Activated T-helper 1 cell treated with anti-CD3 and anti-CD28 coated beads, Interleukin-12 subunit alpha, Interleukin-12 subunit beta, Interleukin-2, Interleukin-4 antibody, amounts not matched to agents 30 ng/mL and 10 ng/mL and 1 ng/mL, durations not matched to agents 14 hours and 24 hours and 36 hours (primary cell): ENCODE measurements at places on chromosomes 3 and 15. TPM values are rescaled to one million over a fixed set of nuclear protein-coding genes. Genes with fewer than 3 reads are reported as not detected.

The KCNMB3 gene
- total RNA-seq = 0.10 and 0.47 TPM in 2 replicates

The SLC22A14 gene
- total RNA-seq = not detected in 2 replicates

The NR2E3 gene
- total RNA-seq = not detected in 2 replicates

The GP9 gene
- not detected in 2 replicates for total RNA-seq

The CCNDBP1 gene
- total RNA-seq = 57.7 and 60.2 TPM in 2 replicates

The HACD2 gene
- 31.5 TPM in 2 replicates for total RNA-seq

The RETNLB gene
- not detected in 2 replicates for total RNA-seq

The PLOD2 gene
- total RNA-seq = 1.4 and 2.0 TPM in 2 replicates

The PDIA5 gene
- 28.9 and 31.1 TPM in 2 replicates for total RNA-seq

The MUC20 gene
- total RNA-seq = 5.0 and 6.6 TPM in 2 replicates

The GRM7 gene
- total RNA-seq = not detected in 2 replicates

The SKOR1 gene
- total RNA-seq = 0.21 TPM in 1 of 2 replicates, not detected in the other

The CFAP161 gene
- total RNA-seq = not detected in 2 replicates

The CKMT1A gene
- total RNA-seq = 0.15 and 0.16 TPM in 2 replicates

The CASR gene
- not detected in 2 replicates for total RNA-seq

The NR1D2 gene
- 3.0 and 4.8 TPM in 2 replicates for total RNA-seq

The DUOXA2 gene
- not detected in 2 replicates for total RNA-seq

DNA sequence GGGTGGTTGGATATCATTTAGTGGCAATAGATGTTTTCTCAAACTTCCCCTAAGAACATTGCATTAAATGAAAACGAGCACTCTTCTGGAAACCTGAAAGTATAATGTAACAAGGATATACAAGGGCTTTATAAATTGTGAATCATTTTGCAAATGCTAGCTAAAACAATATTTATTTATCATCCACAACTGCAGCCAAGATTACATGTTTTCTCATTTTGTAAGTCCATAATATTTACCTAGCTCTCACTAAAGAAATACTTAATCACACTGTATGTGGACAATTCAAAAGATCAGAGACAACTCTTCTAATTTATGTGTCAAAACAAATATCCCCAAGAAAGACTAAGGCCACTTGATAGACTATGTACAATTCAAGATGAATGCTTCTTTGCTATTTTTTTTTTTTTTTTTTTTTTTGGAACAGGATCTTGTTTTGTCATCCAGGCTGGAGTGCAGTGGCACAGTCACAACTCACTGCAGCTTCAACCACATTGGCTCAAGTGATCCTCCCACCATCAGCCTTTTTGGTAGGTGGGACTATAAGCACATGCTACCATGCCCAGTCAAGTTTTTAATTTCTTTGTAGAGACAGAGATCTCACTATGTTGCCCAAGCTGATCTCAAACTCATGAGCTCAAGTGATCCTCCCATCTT, 427.7 kb upstream of the THBS1 start:
- no peaks in the 10 kb centered on the region for H3K4me1 ChIP-seq
- no peak overlapping the region for H3K27ac ChIP-seq
- DNase-seq = no peak
- H3K27me3 ChIP-seq = peaks cover 9% of the 10 kb centered on the region
- H3K36me3 ChIP-seq = no peaks in the 10 kb centered on the region
- H3K4me3 ChIP-seq = no peak overlapping the region

GRCh38 chr15:28094732-28095521, 4.2 kb downstream of the OCA2 start:
- peaks cover 27% of the 10 kb centered on the region for H3K4me1 ChIP-seq
- DNase-seq = no peak
- peaks cover 74% of the 10 kb centered on the region for H3K27me3 ChIP-seq
- peak overlapping the region; percentile 88 for H3K4me3 ChIP-seq
- peaks cover 1% of the 10 kb centered on the region for H3K36me3 ChIP-seq

- H3K4me1 ChIP-seq = no peaks in the 10 kb centered on the region
- H3K27me3 ChIP-seq = no peaks in the 10 kb centered on the region
- no peak for DNase-seq
- no peak overlapping the region for H3K4me3 ChIP-seq
- H3K27ac ChIP-seq = no peak overlapping the region
- no peaks in the 10 kb centered on the region for H3K36me3 ChIP-seq
Measured at GRCh38 chr15:62456011-62456920, 291.2 kb upstream of the C2CD4B start.

GRCh38 chr3:184317201-184317600, 2.8 kb downstream of the EIF4G1 start:
- no peak for DNase-seq
- no peaks in the 10 kb centered on the region for H3K27me3 ChIP-seq
- peaks cover 43% of the 10 kb centered on the region for H3K36me3 ChIP-seq
- peak overlapping the region; percentile 83 for H3K4me3 ChIP-seq

DNA sequence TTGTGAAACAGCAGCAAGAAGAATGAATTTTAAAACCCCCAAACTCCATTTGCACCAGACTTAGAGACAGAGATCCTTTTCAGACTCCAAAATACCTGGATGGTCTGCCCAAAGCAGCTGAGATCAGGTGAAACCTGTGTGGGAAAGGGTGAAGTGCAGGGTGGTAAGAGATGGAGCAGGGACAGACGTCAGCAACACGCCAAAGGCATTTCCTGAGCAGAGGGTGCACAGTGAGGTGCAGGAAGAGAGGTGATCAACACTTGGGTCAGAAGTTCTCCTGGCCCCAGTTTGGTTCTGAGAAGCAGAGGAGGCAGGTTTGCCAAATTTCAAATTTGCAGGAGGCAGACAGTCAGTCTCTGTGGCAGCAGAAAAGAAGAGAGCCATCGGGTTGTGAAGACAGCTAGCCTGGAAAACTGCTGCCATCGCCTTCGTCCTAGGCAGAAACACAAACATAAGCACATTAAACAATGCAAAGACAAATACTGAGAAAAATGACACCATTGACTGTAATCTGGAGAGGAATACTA, 9.8 kb downstream of the CCR4 start:
- H3K27ac ChIP-seq = peak overlapping the region; percentile 97
- H3K4me3 ChIP-seq = peak overlapping the region; percentile 34
- DNase-seq = no peak
- peaks cover 56% of the 10 kb centered on the region for H3K4me1 ChIP-seq

GRCh38 chr3:121126033-121126706, 218.2 kb downstream of the STXBP5L start:
- no peaks in the 10 kb centered on the region for H3K4me1 ChIP-seq
- no peaks in the 10 kb centered on the region for H3K36me3 ChIP-seq
- H3K27ac ChIP-seq = no peak overlapping the region
- H3K27me3 ChIP-seq = no peaks in the 10 kb centered on the region

DNA sequence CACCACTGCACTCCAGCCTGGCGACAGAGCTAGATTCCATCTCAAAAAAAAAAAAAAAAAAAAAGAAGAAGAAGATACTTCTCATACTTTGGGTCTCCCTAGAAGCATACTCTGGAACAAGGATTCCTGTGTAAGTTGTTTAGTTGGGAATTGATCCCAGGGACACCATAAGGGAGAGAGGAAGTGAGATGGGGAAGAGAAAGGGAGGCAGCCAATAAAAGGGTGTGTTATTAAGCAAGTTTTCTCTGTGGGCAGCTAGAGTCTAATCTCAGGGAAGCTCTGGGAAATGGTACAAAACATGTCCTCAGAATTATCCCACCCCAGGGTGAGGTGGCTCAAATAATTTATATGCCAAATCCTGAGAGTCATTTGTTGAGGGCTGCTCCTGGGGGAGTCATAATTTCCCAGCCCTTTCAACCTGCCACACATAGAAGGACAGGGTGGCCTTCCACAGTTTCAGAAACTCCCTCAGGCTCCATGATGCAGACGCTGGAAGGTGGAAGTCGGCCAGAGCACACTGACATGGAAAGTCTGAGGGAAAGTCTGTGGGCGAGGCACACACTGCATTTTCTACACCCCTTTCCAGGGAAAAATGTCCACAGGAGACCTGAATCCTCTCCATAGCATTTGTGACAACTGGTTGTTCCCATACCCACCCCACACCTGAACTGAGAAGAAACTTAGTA, 86.4 kb upstream of the SLC4A7 start:
- H3K36me3 ChIP-seq = no peaks in the 10 kb centered on the region
- no peaks in the 10 kb centered on the region for H3K27me3 ChIP-seq
- H3K27ac ChIP-seq = no peak overlapping the region
- H3K4me3 ChIP-seq = no peak overlapping the region
- H3K4me1 ChIP-seq = peaks cover 7% of the 10 kb centered on the region
- no peak for DNase-seq

GRCh38 chr3:122458992-122459391, 43.1 kb upstream of the WDR5B start:
- peaks cover 41% of the 10 kb centered on the region for H3K36me3 ChIP-seq
- H3K4me3 ChIP-seq = no peak overlapping the region
- H3K27me3 ChIP-seq = no peaks in the 10 kb centered on the region
- H3K4me1 ChIP-seq = no peaks in the 10 kb centered on the region
- no peak for DNase-seq

GRCh38 chr3:43970920-43971319, 270.8 kb upstream of the TOPAZ1 start:
- H3K27ac ChIP-seq = no peak overlapping the region
- no peak overlapping the region for H3K4me3 ChIP-seq
- DNase-seq = no peak
- peaks cover 5% of the 10 kb centered on the region for H3K27me3 ChIP-seq
- H3K36me3 ChIP-seq = no peaks in the 10 kb centered on the region
- peaks cover 5% of the 10 kb centered on the region for H3K4me1 ChIP-seq

GRCh38 chr3:71313844-71314243, 269.7 kb downstream of the FOXP1 start:
- no peaks in the 10 kb centered on the region for H3K36me3 ChIP-seq
- peaks cover 19% of the 10 kb centered on the region for H3K27me3 ChIP-seq
- DNase-seq = no peak
- no peak overlapping the region for H3K27ac ChIP-seq
- peaks cover 12% of the 10 kb centered on the region for H3K4me1 ChIP-seq

DNA sequence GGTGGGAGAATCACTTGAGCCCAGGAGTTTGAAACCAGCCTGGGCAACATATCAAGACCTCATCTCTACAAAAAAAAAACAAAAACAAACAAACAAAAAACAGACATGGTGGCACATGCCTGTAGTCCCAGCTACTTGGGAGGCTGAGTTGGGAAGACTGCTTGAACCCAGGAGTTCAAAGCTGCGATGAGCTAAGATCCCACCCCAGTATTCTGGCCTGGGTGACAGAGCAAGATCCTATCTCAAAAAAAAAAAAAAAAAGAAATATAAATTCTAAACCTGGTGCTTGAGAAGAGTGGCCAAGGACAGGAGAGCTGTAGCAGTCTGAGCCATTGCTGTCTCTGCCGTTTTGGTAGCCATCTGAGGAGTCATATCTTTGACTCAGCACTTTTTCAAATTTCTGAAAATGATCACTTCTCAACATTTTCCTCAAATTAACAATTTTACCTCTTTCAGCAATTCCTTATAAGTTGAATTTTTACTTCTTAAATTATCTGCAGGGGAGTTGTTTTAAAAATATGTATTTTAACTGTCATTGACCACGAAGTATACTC, 3.6 kb upstream of the DENND4A start:
- peaks cover 53% of the 10 kb centered on the region for H3K4me1 ChIP-seq
- H3K4me3 ChIP-seq = peak overlapping the region; percentile 12
- H3K36me3 ChIP-seq = no peaks in the 10 kb centered on the region
- H3K27ac ChIP-seq = peak overlapping the region; percentile 64
- H3K27me3 ChIP-seq = no peaks in the 10 kb centered on the region

- no peak overlapping the region for H3K4me3 ChIP-seq
- H3K4me1 ChIP-seq = peaks cover 44% of the 10 kb centered on the region
- no peaks in the 10 kb centered on the region for H3K36me3 ChIP-seq
- peaks cover 4% of the 10 kb centered on the region for H3K27me3 ChIP-seq
- H3K27ac ChIP-seq = peak overlapping the region; percentile 45
Measured at GRCh38 chr3:188950832-188951489, 220.8 kb upstream of the TPRG1 start.

DNA sequence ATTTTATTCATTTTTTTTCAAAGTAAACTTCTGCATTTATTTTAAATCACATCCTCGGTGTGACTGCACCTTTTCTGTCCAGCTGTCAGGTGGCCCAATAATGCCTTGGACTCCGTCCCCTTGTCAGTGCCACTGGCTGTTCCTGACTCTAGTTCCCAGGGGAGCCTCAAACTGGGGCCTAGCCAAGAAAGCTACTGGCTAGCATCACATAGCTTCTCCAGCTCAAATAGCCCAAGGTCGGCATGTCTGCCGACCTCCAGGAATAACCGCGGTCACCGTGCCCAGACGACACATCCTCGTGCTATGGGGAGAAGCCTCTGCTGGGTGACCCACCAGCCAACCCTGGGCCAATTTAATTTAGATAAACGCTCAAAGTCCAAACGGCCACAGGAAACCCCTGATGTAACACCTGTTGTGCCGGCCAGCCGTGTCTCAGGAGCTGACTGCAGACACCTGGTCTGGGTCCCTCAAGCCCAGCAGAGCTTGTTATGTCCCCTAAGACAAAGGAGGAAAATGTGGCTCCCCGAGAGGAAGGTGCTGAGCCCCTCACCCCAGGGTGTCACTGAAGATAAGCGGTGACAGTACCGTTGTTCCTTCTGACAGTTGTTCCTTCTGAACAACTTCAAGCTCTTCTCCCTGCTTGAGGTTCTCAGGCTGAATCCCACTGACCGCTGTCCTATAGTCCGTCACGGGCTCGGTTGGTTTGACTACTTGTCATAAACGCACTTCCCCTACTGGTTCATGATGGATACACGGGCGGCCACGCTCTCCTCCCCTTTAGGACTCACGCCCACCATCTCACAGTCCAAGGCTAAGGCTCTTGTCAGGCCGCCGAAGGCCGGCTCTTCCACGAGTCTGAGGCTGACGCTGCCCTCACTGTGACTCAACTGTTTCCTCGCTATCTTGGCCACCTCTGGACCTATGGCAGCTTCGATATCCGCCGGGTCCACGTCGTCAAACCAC, 126.2 kb downstream of the KLF13 start:
- no peak for DNase-seq
- H3K4me3 ChIP-seq = no peak overlapping the region
- H3K4me1 ChIP-seq = peaks cover 22% of the 10 kb centered on the region
- no peak overlapping the region for H3K27ac ChIP-seq

DNA sequence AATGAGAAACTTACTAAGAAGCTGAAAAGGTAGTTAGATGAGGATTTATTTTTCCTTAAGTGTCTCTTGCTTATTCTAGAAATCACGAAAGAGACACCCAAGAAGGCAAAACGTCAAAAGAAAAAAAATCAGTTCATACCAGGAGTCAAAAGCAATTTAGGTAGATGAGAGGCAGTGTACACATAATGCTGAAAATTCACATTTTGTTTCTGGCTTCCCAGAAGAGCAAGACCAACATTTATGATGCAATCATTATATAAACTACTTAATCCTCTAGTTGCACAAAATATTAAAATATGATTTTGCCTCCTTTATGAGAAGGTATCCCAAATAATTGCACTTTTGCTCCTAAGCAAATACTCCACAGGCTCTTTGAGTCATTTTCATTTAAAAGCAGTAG, 228.0 kb downstream of the FMN1 start:
- H3K27ac ChIP-seq = no peak overlapping the region
- no peak for DNase-seq
- H3K27me3 ChIP-seq = no peaks in the 10 kb centered on the region

- H3K36me3 ChIP-seq = peaks cover 7% of the 10 kb centered on the region
- peak overlapping the region; percentile 69 for H3K4me3 ChIP-seq
- peaks cover 38% of the 10 kb centered on the region for H3K4me1 ChIP-seq
- H3K27ac ChIP-seq = no peak overlapping the region
Measured at GRCh38 chr3:194070220-194070633, 65.7 kb upstream of the HES1 start.
